ENCODE measurements at places on chromosomes 2 and 18.

DNA sequence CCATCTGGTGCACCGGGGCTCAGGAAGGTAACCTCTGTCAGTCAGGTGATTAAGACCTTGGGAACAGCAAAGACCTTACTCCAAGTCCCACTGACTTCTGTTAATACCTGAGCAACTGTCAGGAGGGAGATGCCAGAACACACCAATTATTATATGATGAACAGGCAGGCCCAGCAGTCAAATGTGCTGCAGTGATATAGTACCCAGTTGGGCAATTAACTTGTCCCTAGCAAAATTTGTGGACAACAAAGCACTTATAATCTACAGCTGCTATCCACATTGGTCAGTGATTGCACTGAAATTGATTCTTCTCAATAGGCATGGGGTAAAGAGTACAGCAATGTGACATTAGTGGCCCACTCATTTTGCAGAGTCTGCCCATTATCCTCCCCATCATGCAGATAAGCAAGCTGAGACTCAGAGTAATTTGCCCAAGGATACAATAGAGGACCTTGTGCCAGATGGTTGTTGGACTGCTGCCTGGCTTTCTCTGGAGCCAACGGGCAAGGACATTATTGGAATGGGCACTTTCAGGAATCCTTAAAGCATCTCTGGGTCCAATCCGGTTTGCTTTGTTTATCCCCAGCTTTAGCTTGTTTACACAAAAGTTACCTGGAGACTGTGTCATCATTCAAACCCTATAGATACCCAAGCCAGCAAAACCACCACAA, 147.6 kb downstream of the CCBE1 start:
- DNase-seq: no peak

DNA sequence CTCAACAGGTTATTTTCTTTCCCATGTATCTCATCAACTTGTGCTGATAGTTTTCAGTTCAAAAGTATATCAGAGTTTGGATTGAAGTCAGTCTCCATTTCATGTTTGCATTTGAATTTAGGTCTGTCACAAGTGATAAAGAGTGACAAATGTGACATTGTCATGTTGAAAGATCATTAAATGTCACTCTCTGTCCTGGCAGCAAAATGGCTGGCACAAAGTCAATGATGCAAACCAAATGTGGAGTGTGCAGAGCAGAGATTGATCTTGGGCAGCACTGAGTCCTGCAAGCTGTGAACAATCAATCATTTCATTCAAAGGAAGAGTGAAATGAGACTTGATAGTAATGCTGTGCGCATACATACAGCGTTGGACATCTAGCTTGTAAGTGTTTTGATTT, 421.8 kb upstream of the CDH7 start:
- DNase-seq: no peak

- peak; percentile 64 for DNase-seq
These were observed 21.0 kb downstream of the INPP4A start for GRCh38 chr2:98465456-98466226.

DNA sequence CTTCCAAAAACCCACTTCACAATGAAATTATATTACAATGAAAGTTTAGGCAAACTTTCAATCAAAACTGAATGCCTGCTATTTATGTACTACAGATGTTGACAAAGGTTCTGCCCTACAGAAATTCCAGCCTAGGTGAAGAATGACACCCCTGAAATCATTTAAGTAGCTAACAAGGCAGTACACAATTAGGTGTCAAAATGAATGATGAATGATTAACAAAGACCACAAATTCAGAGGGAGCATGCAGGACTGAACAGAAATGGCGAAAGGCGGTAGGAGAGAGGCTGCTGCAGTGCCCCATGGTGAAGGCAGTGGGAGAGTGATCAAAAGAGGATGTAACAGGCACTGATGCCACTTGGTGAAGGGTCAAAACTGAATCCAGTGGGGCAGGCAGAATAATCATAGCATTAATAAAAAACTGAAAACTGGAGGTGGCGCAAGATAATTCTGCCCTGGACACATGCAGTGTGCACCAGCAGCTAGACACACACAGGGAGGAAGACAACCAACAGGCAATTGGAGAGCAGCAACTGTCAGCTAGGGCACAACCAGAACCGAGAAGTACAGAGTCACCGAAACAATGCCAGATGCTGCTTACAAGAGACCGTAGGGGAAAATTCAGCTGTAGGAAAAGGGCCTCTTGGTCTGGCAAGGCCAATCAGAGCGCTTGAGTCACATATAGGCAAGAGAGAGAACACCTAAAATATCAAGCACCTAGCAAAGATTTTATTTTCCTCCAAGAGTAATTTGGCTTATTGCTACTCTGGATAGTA, 4.5 kb downstream of the TMEM131 start:
- DNase-seq: no peak

GRCh38 chr18:41501848-41502247, 453.2 kb upstream of the PIK3C3 start:
- no peak for DNase-seq

DNA sequence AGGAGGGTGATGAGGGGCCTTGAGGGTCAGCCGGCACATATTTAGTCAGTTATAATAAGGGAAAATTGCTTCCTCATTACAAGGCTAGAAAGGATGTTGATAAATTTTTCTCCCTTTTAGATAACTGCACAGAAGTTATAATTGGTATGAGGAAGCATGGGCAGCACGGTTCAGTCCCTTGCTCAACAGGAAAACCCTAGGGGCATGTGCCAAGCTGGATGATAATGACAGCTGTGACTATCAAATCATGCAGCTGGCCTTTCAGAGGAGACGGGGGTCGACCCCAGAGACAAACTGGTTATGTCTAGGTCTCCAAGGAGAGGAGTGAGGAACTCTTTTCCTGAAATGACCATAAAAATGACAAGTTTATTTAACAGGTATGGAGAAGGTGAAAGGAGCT, 448.1 kb upstream of the VRK2 start:
- no peak for DNase-seq

GRCh38 chr2:121831841-121832240, 76.4 kb downstream of the TSN start:
- no peak for DNase-seq

GRCh38 chr2:161230959-161231358, 70.7 kb downstream of the TANK start:
- DNase-seq: no peak

DNA sequence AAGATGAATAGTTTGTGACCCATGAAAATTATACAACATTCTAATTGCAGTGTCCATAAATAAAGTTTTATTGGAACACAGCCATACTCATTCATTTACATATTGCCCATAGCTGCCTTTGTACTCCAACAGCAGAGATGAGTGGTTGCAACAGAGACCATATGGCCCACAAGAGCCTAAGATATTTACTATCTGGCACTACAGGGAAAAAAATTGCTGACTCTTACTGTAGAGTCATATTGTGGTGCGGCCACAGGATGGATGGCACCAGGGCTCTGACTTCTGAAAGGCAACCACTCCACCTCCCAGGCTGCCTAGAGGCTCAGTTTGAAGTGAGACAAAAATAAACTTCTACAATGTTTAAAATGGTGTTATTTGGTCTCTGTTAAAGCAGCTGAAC, 404.0 kb upstream of the ATP5MC3 start:
- no peak for DNase-seq

GRCh38 chr18:13536578-13536977, 189.8 kb downstream of the FAM210A start:
- DNase-seq: no peak

DNA sequence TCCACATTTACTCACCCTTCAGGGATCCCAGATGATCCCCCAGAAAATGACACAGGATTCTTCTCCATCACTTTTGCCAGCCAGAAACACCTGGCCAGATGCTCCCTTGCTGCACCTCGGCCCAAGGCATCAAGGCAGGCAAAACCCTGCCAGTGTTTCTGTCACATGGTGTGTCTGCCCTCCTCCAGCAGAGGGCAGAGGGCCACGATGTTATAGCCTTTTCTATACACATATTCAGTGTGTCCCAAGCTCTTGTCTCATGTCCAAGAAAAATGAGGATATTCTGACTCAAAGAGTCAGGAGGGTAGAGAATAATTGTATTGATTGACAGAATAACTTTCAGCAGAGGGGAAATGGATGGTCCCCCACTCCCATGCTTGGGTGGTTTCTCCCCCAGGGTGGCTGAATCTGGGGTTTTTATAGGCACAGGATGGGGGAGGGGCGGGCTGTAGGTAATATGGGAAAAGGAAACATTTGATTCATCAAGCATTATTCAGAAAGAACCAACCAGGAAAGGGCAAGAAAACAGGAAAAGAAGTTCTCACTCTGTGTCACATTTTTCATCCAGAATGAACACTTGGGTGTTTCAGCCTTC, 933.9 kb downstream of the TRIB2 start:
- DNase-seq: no peak

- no peak for DNase-seq
These were observed 45.7 kb downstream of the ARL5A start for GRCh38 chr2:151782378-151783132.

GRCh38 chr2:228545041-228545747, 363.7 kb upstream of the SPHKAP start:
- no peak for DNase-seq

DNA sequence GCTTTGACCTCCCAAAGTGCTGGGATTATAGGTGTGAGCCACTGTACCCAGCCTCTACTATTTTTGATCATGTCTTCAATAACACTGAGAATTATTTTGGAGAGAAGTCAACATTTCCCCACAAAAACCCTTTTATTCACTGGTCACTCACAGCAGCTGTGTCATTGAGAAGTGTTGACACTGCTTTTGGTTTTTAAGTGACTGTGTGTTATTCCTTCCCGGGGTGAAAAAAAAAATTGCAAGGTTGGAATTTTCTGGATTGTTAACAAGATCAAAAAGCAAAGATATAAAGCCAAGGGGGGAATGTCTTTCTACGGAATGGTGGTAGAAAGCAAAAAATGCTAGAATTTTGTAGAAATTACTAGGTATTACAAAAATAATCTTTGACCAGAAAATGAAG, 61.5 kb downstream of the TANC1 start:
- DNase-seq: no peak

DNA sequence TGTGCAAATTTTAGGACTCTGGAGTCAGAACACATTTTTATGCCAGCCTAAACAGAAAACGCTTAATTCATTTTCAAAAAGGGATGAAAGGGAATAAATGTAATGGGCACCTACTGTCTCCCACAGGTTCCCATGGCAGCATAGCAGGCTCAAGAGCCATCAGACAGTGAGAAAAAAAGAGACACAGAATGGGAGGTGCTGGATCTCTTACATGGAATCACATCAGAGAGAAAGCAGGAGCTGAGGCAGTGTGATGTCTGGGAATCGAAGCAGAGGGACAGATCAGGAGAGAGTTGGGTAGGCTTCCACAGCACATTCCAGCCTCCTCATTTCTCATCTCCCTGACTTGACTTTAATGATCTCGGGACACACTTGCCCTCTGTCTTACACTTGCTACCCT, 684.3 kb downstream of the KCNJ3 start:
- DNase-seq: no peak

DNA sequence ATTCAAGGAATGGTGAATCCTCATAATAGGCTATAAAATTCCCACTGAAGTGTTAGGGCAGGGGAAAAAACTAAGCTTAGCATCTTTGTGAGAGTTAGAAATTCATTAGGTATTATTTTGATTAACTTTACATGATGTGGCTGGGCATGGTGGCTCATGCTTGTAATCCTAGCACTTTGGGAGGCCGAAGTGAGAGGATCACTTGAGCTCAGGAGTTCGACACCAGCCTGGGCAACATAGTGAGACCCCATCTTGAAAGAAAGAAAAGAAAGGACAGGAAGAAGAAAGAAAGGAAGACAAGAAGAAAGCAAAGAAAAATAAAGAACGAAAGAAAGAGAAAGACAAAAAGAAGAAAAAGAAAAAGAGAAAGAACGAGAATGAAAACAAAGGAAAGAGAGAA, 40.0 kb downstream of the SNRPD1 start:
- DNase-seq: no peak

DNA sequence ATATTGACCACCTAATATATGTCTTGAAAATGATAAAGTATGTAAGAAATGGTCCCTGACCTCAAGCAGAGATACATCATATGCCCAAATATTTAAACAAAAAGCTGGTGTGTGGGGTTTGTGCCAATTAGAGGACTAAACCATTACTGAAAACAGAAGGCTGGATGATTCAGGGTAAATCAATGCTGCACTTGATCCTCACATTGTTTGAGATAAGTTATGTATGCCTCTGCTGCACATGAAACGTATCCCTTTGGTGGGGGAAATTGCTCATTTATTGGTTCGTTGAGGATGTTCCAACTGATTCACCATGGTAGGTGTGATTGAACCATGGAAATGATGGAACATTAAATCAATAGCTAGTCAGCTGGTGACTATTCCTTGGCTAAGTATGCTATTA, 24.7 kb upstream of the DARS1 start:
- DNase-seq: no peak

DNA sequence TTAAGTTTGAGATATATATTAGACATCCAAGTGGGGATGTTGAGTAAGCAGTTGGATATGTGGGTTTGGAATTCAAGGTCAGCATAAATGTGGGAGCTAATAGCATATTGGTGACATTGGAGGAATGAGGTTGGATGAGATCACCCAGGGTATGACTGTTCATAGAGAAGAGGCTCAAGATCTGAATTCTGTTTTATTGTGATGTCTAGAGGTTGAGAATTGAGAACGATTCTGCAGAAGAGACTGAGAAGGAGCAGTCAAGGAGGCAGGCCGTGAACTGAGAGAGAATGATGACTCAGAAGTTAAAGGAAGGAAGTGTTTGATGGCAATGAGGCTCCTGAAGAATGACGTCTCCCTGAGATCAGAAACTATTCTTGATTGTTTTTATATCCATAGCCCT, 5.9 kb downstream of the SERPINB11 start:
- no peak for DNase-seq

DNA sequence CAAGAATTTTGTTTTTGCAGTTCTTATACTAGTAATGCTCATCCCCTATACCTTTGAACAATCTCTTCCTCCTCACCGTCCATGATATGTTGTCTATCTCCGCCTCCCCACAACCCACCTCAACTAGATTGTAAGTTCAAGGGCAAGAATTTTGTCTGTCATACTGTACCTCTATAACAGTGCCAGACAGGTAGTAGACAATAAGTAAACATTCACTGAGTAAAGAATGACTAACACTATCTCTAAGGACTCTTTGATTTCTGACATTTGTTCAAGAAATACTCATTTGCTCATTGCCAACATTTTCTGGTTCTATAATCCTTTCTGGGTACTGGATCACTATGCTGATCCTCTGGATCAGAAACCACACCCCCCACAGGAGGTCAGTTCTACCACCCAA, 82.4 kb downstream of the EXOC6B start:
- DNase-seq: no peak

- DNase-seq: no peak
These were observed 45.5 kb upstream of the COL3A1 start for GRCh38 chr2:188928643-188929042.

GRCh38 chr2:159362094-159362493, 75.6 kb upstream of the WDSUB1 start:
- no peak for DNase-seq
